ENCODE measurements at places on chromosomes 5 and 9. TPM values are rescaled to one million over a fixed set of nuclear protein-coding genes. Genes with fewer than 3 reads are reported as not detected.

Gene COL27A1
- 14.0 TPM for polyA plus RNA-seq

Gene SLC34A3
- polyA plus RNA-seq = 1.6 TPM

Gene NOL6
- polyA plus RNA-seq = 24.2 TPM

Gene TSSK1B
- polyA plus RNA-seq = not detected

Gene PTGDS
- polyA plus RNA-seq = 3,209 TPM

Gene ATOSB
- polyA plus RNA-seq = 32.2 TPM

Gene FAM53C
- polyA plus RNA-seq = 34.9 TPM

Gene MTX3
- 14.5 TPM for polyA plus RNA-seq

Gene GALNT12
- polyA plus RNA-seq = 2.6 TPM

Gene ANKRD34B
- polyA plus RNA-seq = 2.8 TPM

Gene INSYN2B
- 3.2 TPM for polyA plus RNA-seq

Gene MYOT
- polyA plus RNA-seq = 5.0 TPM

Gene TRIM7
- 7.3 TPM for polyA plus RNA-seq

Gene IL5
- not detected for polyA plus RNA-seq

Gene PLPPR1
- 91.5 TPM for polyA plus RNA-seq

Gene LCN15
- polyA plus RNA-seq = 0.14 TPM

Gene AJM1
- polyA plus RNA-seq = 19.3 TPM

Gene PRELID1
- polyA plus RNA-seq = 116 TPM

Gene TGFBI
- 66.1 TPM for polyA plus RNA-seq
